ENCODE measurements at places on chromosomes 1 and 21.

DNA sequence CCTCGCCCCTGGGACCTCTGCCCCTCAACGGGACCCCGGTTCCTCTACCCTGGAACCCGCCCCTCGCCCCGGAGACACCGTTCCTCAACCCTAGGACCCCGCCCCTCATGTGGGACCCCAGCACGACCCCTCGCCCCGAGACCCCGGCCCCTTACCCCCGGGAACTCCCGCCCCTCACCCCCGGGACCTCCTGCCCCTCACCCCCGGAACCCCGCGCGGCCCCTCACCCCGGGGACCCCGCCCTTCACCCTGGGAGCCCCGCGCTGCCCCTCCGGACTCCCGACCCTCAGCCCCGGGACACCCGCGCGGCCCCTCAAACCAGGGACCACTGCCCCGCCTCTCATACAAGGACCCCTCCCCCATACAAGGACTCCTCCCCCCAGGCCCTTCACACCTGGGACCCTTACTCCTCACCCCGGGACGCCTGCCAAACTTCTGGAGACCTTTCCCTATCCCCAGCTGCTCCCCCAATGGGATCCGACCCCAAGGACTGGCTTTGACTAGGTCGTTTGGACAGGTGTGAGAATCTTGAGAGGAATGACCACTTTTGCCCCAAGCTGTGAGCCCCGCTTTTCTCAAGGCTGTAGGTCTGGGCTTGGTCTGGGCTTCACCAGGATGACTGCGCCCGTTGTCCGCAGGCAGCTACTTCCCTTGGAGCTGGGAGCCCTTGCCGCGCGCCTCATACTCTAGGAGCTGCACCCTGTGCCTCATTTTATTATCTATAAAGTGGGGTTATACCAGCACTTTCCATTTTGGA lies 843 bp downstream of the DIP2A start:
- peak; percentile 10 for DNase-seq

DNA sequence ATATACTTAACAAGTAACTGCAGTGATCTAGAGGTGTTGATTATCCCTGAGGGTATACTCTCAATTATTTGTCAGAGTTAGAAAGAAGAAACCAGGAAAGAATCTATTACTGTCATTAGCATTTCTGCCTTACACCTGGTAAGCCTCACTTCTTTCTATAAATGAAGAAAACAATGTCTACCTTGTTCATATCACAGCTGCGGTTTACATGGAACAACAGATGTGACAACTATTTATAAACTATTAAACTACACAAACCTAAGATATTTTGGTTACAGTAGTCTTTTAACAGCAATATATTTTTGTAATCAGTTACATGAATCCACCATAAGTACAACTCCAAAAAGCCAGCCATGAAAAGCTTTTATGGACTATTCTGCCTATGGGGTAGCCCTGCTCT lies 40.7 kb downstream of the GON4L start:
- no peak for DNase-seq

- DNase-seq, result no peak
Observed at GRCh38 chr1:161128591-161129420, 3.7 kb downstream of the DEDD start.

DNA sequence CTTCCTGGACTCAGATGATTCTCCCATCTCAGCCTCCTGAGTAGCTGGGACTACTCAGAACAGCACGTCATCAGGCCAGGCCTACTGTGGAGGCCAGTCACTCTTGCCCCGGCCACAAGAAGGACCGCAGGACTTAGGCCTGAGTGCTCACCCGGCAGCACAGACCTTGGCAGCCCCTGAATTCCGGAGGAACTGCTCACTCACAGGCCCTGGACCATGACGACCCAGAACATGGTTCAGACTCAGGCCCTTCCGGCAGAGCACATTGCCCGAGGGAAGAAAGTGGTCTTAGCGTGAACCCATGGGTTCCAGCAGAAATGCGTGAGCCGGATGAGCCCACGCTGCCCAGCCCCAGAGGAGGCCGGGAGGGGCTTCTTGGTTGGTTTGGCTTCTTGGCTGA lies 177.3 kb upstream of the TMEM51 start:
- DNase-seq, result no peak

GRCh38 chr1:58964428-58964827 lies 180.6 kb upstream of the JUN start:
- no peak for DNase-seq

- no peak for DNase-seq
Observed at GRCh38 chr1:76075188-76075489, 593 bp downstream of the ST6GALNAC3 start.

DNA sequence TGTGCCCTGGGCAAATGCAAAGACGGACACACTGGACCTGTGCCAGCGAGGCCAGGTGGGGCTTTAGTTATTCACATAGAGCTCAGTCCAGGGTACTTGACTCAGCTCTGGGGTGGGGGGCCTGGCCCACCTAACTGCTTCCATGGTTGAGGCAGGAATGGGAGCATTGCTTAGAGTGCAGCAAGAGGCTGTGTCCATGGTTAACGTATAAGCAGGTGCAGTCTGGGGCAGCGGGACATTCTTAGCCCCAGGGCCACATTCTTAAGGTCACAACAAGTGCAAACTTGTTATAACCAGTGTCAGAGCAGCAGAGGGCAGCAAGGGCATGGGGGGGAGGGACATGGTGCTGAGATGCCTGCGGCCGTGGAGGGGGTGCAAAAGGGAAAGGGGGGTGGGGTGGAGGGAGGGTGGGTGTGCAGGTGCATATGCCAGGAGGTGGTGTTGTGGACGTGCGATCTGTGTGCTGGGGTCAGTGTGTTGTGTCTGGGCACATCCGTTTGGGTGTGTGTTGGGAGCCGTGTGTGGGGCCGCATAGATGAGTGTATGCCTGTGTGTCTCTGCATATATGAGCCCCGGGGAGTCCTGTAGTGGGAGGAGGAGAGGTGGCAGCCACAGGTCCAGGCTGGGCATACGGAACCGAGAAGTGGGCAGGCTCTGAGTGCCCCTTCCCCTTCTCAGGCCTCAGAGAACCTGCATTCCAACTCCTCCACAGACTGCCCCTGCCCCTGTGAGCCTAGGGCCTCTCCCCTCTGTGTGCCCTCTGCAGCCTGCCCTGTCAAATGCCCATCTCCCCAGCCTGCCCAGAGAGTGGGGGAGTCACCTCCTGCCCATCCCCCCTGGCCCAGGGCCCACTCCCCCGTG lies 8.4 kb downstream of the KCNJ10 start:
- peak; percentile 48 for DNase-seq
